NCI-H510A treated with DMSO at 0.1 percent for 48 hours (cell line): ENCODE measurements at places on chromosomes 2 and 18.

DNA sequence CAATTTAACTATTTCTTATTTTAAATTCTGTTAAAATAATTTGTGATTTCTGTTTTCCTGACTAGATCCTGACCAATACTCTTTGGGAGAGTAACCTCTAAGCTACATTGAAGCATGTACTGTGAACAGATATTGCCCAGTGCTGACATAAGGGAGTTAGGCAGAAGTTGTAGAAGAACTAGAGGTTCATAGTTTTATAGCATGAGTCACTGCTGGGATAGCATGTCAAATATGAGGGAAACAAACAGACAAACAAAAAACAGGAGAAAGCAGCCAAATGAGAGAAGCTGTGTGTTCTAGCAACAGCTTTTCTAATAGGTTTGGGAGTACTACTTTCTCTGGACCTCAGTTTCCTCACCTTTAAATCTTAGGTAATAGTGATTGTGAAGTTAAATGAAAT lies 72.4 kb downstream of the CERS6 start:
- DNase-seq, result no peak

GRCh38 chr2:147512206-147512605 lies 332.6 kb upstream of the ACVR2A start:
- no peak for DNase-seq

DNA sequence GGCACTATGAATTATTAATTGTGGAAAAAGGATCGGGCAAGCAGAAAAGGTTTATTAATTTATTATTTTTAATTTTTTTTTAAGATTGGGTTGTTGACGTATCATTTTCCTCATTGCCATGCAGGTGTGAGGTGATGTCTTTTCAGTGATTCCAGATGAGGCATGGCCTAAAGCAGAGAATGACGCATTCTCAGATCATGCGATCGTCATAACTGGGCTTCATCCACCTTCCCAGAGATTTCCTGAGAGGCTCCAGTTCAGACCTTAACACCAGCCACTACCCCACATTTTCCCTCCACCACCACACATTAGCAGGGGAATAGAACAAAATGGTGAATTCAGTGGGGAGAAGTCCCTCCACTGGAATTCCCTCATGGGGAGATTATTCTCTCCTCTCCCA lies 518.4 kb upstream of the SPHKAP start:
- DNase-seq, result no peak

DNA sequence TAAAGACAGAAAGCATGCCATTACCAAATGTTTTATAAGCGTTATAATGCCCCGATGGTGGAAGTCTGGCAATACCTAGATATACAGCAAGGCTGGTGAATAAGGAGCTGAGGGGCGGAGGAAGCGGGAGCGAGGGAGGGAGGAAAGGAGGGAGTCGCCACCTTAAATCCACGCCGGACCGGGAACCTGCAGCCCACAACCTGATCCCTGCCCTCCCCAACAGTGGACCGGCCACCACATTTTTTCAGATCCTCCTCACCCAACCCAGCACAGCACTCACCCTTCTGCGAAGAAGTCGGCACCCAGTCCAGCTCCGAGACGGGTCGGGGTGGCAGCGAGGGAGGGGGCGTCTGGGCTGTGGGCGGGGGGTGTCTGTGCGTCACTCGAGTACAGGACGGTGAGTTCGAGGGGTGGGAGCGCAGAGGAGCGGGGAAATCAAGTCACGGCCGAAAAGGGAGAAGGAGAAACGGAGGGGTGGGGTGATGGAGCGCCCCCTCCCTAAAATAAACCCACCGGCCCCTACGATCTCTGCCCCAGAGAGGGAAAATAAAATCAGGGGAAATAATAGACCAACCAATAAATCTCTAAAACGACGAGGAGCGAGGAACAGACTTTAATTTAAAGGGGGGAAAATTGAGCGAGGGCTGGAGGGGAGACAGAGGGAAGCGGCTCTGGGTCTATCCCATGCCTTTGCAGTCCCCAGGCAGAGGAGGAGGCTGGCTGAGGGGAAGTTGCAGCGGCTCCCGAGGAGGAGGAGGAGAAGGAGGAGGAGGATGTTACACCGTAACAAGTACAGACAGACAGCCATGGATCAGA lies 96.5 kb upstream of the SERTAD2 start:
- DNase-seq, result no peak

- no peak for DNase-seq
Measured at GRCh38 chr2:66693076-66693965, 258.4 kb downstream of the MEIS1 start.

DNA sequence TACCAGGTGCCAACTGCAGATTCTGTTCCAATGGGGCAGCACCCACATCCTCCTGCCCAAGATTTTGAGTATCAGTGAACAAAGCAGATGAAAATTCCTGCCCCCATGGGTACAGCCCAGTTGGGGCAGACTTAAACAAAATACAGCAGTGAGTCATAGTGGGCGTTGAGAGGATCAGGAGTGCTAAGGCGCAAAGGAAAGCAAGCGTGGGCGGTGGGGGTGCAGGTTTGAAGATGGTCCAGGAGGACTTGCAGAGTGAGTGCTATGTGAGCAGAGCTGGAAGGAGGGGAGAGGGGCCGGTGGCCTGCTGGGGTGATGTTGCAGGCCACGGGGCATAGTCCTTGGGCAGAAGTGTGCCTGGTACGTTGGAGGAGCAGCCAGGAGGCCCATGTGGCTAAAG lies 24.7 kb downstream of the STEAP3 start:
- DNase-seq, result no peak

DNA sequence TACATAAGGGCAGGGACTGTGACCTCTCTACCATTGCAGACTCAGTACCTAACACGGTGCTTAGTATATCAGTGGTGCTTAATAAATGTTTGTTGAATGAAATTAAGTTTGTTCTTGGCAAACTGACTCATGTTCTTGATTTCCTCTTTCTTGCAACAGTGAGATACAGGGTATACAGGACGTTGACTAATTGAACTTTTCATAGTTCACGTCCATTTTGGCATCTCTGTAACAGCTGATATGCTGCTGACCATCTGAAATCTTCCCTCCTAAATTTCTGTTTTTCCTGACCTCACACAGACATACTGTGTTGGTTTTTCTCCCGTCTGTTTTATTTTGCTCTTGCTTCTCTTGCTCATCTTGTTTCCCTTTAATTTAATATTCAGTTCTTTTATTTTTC lies 44.2 kb downstream of the LHCGR start:
- DNase-seq, result no peak

DNA sequence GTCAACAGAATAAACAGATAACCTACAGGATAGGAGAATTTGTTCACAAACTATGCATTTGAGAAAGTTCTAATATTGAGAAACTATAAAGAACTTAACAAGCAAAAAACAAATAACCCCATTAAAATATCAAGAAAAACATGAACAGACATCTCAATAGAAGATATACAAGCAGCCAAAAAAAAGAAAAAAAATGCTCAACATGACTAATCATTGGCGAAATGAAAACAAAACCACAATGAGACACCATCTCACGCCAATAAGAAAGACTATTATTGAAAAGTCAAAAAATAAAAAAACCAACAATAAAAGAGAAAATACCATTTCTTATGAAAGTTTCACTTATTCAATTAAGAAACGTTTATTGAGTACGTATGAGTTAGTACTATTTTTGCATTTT lies 800.5 kb downstream of the CBLN2 start:
- no peak for DNase-seq

DNA sequence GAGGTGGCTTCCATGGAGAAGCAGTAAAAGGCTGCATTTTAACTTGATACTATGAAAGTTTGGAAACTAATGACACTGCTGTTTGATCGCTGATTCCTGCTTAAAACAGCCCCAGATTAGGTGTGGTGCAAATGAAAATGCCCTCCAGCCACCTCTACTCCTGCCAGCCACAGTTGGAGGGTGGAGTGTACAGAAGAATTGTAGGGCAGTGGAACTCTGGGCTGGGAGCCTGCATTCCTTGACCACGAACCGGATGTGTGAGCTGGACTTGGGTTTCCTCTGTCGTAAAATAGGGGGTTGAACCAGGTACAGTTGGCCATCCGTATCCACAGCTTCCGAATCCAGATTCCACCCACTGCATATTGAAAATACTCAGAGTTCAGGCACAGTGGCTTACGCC lies 84.6 kb upstream of the RFX8 start:
- no peak for DNase-seq

DNA sequence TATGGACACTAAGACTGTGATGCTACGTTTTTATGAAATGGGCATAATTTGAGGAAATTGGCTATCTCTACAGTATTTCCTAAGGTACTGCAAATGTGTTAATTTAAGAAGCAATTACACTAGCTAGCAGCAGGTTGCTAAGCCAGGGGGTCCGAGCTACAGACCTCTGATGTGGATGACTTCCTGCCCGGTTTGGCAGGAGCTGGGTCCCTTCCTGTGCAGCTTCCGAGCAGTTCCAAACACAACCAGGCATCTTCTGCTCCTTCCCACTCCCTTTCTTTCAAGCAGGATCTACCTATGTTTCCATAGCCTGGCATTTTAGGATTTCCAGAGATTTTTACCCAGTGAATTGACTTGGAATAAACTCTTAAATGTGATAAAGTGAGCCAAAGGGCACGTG lies 55.7 kb downstream of the SCN2A start:
- DNase-seq, result no peak

GRCh38 chr18:40501026-40501425 lies 1454.0 kb upstream of the PIK3C3 start:
- DNase-seq, result no peak

DNA sequence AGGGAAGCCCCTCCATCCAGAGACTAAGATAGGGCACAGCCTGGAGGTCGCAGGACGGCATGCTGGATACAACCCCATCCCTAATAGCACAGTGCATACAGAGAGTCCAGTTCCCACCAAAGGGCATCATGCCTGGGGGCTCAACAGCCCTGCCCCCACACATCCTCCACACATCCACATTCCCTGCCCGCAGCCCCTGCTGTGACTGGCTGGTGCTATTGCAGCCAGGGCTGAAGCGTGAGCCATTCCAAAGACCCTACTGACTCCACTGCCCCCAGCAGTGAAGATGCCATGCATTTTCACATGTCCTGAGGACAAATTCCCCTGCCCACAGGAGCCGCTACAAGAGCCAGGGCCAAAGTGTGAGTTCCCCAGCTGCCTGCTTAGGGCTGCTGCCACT lies 641.6 kb downstream of the METTL4 start:
- no peak for DNase-seq

DNA sequence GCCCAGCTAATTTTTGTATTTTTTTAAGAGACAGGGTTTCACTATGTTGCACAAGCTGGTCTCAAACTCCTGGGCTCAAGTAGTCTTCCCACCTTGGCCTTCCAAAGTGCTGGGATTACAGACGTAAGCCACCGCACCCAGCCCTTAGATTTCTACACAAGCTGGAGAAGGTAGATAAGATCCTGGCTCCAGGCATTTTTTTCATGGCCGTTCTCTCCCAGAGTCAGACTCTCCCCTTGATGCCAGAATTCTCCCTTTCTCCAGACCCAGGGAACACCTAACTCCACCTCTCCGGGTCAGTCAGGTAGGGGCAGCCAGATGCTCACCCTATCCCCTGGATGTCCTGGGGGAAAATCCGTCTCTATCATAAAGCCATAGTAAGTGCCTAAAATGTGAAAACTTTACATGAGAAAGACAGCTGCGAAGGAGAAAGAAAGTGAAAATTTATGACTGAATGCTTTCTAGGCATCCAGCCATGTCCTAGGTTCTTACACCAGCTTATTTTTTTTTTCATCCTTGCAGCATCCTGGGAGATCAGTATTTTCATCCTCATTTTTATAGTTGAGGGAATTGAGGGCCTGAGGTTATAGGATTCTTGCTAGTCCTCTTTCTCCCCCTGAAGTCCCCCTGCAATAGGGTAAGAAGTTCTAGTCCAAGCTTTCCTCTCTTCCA lies 16.3 kb downstream of the SIX3 start:
- no peak for DNase-seq

- no peak for DNase-seq
Measured at GRCh38 chr2:85767803-85768665, 14.2 kb downstream of the ATOH8 start.

GRCh38 chr2:190532581-190532980 lies 1.9 kb downstream of the NEMP2 start:
- no peak for DNase-seq

DNA sequence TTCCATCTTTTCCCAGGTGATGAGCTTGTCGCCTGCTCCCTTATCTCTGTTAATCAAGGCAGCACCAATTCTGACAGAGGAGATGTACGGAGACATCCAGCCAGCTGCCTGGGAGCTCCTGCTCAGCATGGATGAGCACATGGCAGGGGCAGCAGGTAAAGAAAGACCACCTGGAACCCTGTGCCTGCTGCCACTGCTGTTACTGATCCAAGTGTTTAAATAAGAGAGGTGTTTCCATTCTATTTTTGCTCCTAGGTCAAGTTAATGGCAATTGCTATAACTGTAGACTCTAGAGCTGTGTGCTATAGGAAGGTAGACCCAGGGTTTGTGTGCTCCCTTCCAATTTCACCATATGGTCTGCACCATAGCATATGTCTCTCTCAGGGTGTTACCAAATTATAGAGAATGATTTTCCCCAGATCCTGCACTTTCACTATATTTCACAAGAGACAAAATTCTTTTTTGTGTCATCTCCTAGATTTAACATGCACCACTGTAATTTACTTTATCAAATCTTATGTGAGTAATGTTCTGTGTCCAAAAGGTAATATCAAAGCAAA lies 88.6 kb upstream of the RPE start:
- DNase-seq, result no peak

- no peak for DNase-seq
Measured at GRCh38 chr18:9679125-9679524, 29.0 kb upstream of the RAB31 start.

DNA sequence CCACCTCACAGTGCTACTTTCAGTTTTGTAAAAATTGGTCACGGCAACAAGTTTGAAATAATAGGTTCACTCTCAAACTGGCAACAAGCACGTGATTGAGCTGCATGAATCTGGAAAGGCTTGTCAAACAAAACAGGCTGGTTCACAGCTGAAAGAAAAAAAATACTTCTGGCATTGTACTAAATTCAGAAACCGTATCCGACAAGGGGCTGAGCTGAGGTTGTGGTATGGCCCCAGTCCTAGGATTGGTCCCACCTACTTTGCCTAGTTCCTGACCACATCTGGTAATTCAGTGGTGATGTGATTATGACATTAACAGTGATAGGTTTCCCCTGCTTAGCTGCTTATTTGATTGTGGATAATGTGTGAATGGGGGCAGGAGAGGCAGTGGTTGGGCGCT lies 326.5 kb upstream of the THUMPD2 start:
- no peak for DNase-seq

GRCh38 chr2:183214680-183215079 lies 90.4 kb downstream of the NUP35 start:
- no peak for DNase-seq

- DNase-seq, result no peak
Measured at GRCh38 chr2:8986327-8986976, 17.0 kb downstream of the MBOAT2 start.

GRCh38 chr2:219422952-219423534 lies 4.9 kb downstream of the DES start:
- no peak for DNase-seq

- no peak for DNase-seq
Measured at GRCh38 chr2:4937550-4937949, 754.6 kb upstream of the SOX11 start.

- no peak for DNase-seq
Measured at GRCh38 chr2:147632198-147632597, 212.6 kb upstream of the ACVR2A start.
